ENCODE measurements at places on chromosomes 7 and 10.

DNA sequence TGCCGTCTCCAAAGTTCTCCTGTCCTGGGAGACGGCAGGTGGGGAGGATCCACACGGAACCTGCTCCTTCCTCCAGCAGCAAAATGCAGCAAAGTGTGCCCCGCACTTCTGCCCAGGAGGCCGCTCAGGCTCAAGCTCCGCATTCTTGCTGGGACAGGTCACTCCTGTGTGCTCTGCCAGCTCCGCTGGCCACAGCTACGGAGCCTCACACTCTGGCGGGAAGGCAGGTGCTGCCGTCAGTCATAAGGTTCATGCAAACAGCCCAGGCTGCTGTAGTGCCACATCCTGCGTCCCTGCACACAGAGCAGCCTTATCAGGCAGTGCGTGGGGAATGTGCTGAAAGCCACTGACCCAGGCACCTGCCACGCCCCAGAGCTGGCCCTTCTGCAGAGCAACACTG lies 22.4 kb downstream of the ADGRA1 start:
- DNase-seq = no peak

DNA sequence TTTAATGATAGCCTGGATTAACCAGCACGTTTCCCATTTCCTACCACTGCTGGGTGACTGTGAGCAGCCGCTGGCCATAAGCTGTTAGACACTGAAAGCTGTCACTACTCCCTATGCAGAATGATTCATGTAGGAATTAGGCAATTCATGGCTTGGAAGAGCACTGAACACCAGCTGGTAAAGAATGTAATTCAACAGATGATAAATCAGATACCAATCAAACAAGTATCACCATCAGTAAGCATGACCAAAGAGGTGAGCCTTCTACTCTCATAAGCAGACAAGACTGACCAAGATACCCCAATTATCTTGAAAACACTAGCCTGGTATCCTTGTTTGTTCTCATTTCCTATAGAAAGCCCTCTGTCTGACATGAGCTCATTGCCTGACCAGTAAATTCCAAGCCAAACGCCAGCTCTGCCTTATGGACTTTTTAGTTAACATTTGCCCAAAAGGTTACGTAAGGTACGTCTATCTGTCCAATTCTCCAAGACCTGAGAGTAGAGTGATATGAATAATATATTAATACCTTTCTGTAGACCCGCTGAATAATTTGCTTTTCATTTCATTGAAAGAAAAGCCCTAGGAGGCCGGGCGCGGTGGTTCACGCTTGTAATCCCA lies 127.7 kb downstream of the ELMO1 start:
- no peak for DNase-seq

DNA sequence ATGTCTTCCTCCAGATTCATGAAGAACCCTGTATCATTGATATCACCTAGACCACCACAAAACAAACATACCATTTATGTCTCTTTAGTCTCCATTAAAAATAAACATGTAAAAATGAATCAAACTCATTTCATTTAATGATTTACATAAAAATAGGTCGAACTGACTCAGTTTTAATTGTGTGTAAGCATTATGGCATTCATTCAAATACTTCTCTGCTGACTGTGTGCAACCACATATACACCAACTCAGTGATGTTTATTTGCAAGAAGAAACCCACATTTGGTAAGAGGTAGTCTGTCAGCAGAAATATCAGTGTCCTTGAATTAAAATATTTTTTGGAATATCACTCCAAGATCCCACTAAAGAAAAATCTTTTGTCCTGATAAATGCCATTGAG lies 30.5 kb downstream of the ABCB1 start:
- no peak for DNase-seq

GRCh38 chr10:36171556-36171952 lies 529.5 kb upstream of the FZD8 start:
- no peak for DNase-seq

DNA sequence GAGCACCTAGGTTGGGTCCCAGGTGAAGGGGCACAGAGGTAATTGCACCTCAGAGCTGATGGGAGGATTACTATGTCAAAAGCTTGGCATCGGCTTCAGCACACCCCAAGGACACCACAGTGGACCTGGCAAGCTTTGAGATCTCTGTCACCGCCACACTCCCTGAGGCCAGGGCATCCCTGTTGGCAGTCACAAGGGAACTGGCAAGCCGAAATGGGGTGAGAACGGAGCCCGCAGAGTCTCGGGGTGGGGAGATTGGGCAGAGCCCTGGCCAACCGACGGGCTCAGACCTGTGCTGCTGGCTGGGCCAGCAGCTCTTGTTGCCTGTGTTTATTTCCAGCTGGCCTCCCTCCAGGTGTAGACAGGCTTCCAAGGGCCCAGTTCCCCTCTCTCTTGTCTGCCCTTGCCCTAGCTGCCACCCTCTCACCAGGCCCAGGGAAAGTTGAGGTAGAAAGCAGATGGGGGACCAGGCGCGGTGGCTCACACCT lies 2.5 kb downstream of the HSPB1 start:
- DNase-seq = peak; percentile 82

DNA sequence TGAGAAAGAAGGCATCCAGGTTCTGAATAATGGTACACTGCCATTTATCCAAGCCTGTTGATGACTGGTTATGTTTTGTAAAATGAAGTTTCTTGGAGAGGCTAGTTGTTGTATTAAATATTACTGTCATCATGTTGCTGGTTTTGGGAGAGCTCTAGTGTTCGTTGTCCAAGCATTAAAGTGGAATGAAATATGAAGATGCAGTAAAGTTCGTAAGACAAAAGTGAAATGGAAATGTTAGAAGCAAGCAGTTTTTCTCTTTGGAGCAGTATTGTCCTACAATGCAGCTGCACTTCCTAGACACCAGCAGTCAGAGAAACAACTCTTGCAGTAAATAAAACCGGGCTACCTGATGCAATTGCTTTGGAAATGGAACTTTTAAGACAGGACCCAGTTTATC lies 156.8 kb upstream of the FZD1 start:
- no peak for DNase-seq

GRCh38 chr7:77313085-77313484 lies 103.1 kb downstream of the GSAP start:
- no peak for DNase-seq

- no peak for DNase-seq
Measured at GRCh38 chr10:102514487-102515311, 10.9 kb downstream of the SUFU start.

GRCh38 chr10:64814201-64814600 lies 1293.0 kb downstream of the REEP3 start:
- no peak for DNase-seq

- DNase-seq = no peak
Measured at GRCh38 chr10:78184851-78185692, 151.4 kb downstream of the RPS24 start.

DNA sequence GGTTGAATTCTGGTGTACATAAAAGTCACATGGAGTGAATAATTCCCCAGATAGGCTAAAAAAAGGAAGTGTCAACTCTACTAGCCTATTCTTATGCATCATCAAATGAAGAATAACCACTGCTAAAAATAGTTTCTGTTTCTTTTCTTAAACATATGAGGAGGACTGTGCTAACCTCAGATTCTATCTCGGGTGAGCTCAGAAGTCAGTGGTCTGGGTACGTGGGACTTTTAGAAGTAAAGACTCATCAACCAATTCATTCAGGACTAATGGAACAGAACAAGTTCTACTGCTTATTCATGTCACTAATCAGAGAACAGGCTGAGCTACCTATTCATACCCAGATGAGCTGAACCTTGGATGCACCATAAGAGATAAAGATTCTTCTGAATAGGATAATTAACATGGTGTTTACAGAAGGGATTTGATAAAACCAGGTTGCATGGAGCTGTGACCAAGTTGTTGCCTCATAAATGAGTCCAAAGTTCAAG lies 9.5 kb upstream of the ASAH2 start:
- DNase-seq = no peak

- peak; percentile 63 for DNase-seq
Measured at GRCh38 chr7:30428246-30429155, 50.1 kb downstream of the NOD1 start.

DNA sequence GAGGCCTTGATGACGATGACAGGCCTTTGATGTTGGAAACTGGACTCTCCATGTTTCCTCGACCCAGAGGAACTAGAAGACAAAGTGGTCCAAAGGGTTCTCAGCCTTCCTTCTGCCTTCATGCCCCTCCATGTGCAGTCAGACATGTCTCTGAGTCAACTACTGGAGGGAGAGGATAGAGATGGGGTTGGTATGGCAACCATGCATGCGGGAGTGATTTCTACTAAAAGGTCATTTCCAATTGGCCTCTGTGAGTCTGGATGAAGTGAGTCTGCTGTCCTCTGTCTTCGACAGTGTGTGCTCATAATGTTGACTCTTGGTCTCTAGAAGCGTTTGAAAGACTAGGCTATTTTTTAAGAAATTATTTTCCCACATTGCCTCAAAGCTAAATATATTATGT lies 29.2 kb downstream of the STK17A start:
- no peak for DNase-seq

GRCh38 chr10:101775273-101776160 lies at the start of gene FGF8:
Gene FGF8 (minus strand): TSS chr10:101776114. CDS start chr10:101775900, 214 bp downstream.
- DNase-seq = no peak

DNA sequence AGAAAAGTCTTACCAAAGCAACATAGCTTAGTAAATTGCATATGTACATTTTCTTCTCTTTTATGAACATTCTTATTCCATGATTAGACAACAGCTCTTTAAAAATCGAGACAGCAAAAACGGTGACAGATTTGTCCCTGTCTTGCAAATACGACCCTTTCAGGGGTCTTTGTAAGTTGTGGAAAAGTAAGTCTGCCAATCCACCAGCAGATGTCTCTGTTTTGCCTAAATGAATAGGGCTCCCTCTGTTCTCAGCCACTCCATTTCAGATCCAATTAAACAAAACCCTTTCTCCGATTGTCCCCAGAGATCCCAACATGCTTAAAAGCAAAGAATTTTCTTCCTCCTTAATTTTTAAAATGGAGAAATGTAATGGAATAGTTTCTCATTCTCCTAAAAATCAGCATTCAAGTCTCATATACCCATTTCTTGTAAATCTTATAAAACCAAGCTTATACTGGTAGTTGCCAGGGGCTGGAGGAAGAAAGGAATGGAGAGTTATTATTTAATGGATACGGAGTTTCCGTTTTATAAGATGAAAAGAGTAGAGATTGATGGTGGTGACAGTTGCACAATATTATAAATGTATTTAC lies 61.0 kb upstream of the NFE2L3 start:
- no peak for DNase-seq

GRCh38 chr7:117375380-117375779 lies 51.9 kb downstream of the ASZ1 start:
- no peak for DNase-seq

GRCh38 chr7:151310578-151310977 lies 31.0 kb upstream of the NUB1 start:
- DNase-seq = no peak

GRCh38 chr7:66769833-66770512 lies 29.4 kb downstream of the RABGEF1 start:
- DNase-seq = no peak

GRCh38 chr7:69049326-69049725 lies 548.9 kb upstream of the AUTS2 start:
- DNase-seq = no peak

DNA sequence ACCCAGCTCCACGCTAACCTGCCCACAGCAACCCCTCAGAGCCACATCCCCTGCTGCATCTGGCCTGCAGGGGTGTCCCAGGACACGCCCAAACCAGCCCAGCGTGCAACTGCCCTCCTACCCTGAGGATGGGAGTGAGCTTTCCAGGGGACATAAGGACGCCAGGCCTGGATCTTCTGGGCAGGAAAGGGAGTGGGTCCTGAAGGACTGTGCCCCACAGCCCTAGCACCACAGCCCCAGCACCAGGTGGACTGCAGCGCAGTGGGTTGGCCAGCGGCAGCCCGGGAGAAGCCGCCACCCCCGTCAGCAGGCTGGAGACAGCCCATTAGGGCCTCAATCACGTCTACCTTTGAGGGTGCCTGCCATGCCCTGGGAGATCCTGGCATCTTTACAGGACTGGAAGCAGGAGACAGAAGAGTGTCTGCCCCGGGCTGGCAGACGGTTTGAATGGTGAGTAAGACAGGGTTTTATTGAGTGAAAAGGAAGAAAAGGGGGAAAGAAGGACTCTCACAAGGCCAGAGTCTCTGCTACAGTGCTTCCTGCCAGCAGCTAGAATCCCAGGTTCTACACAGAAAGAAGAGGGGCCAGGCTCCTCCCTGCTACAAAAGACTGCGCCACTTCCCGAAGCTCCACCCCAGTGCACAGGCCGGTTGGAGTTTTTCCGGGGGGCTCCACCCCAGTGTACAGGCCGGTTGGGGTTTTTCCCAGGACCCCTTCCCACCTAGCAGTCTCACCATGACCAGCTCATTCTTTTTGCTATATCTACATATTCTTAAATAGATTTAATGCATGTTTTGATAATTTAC lies 69.8 kb upstream of the KCTD7 start:
- no peak for DNase-seq

- no peak for DNase-seq
Measured at GRCh38 chr10:31765541-31765940, 163.1 kb downstream of the ARHGAP12 start.

- DNase-seq = no peak
Measured at GRCh38 chr10:113449006-113449695, 103.7 kb upstream of the HABP2 start.

- DNase-seq = no peak
Measured at GRCh38 chr10:126701526-126701925, 31.0 kb upstream of the C10orf90 start.

- no peak for DNase-seq
Measured at GRCh38 chr10:69403519-69403918, 13.2 kb downstream of the TACR2 start.

GRCh38 chr7:105721571-105722104 lies 140.3 kb upstream of the EFCAB10 start:
- DNase-seq = no peak

- no peak for DNase-seq
Measured at GRCh38 chr7:21746949-21747348, 198.8 kb downstream of the CDCA7L start.

- no peak for DNase-seq
Measured at GRCh38 chr10:11193001-11193551, 175.4 kb downstream of the CELF2 start.

- DNase-seq = peak; percentile 65
Measured at GRCh38 chr7:538764-539685, 19.4 kb upstream of the PDGFA start.

- no peak for DNase-seq
Measured at GRCh38 chr10:67596641-67597040, 99.4 kb downstream of the CTNNA3 start.

DNA sequence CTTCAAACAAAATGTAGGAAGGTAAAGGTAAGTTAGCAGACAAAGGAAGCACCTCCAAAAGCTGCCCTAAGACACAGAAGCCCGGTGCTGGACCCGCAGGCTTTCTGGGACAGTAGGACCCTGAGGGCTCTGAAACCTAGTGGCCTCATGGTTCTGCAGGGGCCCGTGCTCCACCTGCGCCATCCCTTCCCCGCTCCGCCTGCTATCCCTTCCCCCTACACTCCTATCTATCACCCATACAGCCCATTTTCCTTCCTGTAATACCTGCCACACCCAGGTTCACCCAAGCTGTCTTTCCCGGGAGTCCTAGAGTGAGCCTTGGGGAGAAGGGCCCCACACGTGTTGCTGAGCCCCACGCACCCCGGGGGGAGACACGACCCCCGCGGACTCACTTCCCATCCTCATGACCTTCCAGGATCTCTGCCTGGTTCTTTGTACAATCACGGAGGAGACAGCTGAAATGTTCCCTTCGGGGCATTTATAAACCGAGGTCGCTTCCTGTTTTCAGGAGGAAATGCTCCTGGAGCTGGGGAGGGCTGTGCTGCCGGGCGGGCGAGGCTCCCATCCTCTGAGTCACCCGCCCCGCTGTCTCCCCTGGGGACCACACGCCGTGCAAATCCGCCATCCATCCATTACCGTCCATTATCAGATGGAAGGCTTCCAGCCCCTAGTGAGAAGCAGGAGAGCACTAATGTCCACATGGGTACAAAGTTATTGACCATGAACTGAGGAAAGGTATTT lies 251.7 kb upstream of the PITRM1 start:
- DNase-seq = no peak

- DNase-seq = peak; percentile 21
Measured at GRCh38 chr7:19713676-19714075, 4.8 kb upstream of the POLR1F start.
